ENCODE measurements at places on chromosomes 5 and 9.
A peak's percentile ranks its signal among the peaks of the same experiment; 100 is the strongest.

GRCh38 chr5:113824307-113824706 is 310.8 kb downstream of the YTHDC2 start:
- no peak overlapping the region for H3K27ac ChIP-seq
- H3K27me3 ChIP-seq: no peaks in the 10 kb centered on the region
- H3K4me1 ChIP-seq: no peaks in the 10 kb centered on the region
- no peaks in the 10 kb centered on the region for H3K36me3 ChIP-seq
- H3K4me3 ChIP-seq: no peak overlapping the region

DNA sequence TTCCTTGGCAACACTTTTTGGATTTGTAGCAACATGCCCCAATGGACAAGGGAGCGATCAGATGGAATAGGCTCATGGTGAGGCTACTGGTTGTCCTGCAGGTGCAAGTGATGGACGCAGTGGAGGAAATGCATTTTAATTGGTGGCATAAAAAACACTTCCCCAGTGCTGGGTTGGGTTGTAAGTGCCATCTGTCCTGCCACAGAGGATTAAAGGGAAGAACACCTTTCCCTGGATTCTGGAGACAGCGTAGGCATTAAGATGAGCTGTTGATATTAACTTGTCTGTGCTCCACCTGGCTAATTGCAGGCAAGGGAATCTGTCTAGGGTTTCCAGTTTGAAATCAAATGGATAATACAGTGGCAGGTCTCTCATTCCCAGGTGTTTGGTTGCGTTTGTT is 173.4 kb downstream of the ZNF462 start:
- H3K27ac ChIP-seq: no peak overlapping the region
- H3K27me3 ChIP-seq: no peaks in the 10 kb centered on the region
- DNase-seq: no peak

- DNase-seq: no peak
- no peaks in the 10 kb centered on the region for H3K36me3 ChIP-seq
- no peaks in the 10 kb centered on the region for H3K27me3 ChIP-seq
- no peaks in the 10 kb centered on the region for H3K4me1 ChIP-seq
- no peak overlapping the region for H3K27ac ChIP-seq
Measured at GRCh38 chr9:115845648-115846312, 307.8 kb upstream of the PAPPA start.

- H3K4me3 ChIP-seq: no peak overlapping the region
- H3K4me1 ChIP-seq: no peaks in the 10 kb centered on the region
- H3K36me3 ChIP-seq: peaks cover 3% of the 10 kb centered on the region
- DNase-seq: no peak
- no peaks in the 10 kb centered on the region for H3K27me3 ChIP-seq
Measured at GRCh38 chr9:27472195-27472594, 51.9 kb upstream of the IFNK start.

DNA sequence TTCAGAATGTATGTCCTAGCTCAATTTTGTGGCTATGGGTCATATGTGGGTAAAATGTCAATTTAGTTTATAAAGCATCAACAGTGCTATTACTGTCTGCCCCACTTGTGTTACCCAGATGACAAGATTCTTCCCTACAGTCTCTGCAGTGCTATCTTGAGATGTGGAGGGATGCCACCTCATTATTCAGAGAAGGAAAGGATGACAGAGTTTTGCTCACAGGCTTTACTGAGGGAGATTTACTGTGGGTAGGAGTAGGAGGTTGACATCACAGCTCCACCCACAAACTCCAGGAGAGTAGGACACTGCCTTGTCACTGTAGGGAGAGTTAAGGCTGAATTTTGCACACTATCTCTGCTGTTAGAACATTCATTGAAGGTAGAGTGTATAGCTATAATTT is 359.3 kb downstream of the HTR1A start:
- H3K4me1 ChIP-seq: no peaks in the 10 kb centered on the region
- H3K4me3 ChIP-seq: no peak overlapping the region
- no peak overlapping the region for H3K27ac ChIP-seq
- H3K36me3 ChIP-seq: no peaks in the 10 kb centered on the region
- DNase-seq: no peak
- no peaks in the 10 kb centered on the region for H3K27me3 ChIP-seq

DNA sequence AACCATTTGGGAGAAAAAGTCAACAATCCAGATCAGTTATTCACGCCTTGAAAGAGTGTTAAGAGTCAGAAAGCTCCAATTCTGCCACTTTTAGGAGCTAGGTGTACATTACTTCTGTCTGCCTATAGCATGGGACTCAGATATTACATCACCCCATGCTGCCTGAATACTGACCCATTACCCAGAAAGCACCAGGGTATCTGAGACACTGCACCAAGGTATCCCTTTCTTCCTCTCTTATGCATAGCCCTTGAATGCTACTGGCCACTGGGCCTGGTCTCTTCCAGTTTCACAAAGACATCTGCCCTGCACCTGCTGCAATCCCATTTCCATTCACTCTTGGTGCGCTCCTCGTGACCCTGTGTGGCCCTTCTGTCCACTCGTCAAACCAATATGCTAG is 2.6 kb downstream of the STRBP start:
- peaks cover 43% of the 10 kb centered on the region for H3K4me1 ChIP-seq
- no peaks in the 10 kb centered on the region for H3K36me3 ChIP-seq
- H3K4me3 ChIP-seq: peak overlapping the region; percentile 94
- no peak for DNase-seq

DNA sequence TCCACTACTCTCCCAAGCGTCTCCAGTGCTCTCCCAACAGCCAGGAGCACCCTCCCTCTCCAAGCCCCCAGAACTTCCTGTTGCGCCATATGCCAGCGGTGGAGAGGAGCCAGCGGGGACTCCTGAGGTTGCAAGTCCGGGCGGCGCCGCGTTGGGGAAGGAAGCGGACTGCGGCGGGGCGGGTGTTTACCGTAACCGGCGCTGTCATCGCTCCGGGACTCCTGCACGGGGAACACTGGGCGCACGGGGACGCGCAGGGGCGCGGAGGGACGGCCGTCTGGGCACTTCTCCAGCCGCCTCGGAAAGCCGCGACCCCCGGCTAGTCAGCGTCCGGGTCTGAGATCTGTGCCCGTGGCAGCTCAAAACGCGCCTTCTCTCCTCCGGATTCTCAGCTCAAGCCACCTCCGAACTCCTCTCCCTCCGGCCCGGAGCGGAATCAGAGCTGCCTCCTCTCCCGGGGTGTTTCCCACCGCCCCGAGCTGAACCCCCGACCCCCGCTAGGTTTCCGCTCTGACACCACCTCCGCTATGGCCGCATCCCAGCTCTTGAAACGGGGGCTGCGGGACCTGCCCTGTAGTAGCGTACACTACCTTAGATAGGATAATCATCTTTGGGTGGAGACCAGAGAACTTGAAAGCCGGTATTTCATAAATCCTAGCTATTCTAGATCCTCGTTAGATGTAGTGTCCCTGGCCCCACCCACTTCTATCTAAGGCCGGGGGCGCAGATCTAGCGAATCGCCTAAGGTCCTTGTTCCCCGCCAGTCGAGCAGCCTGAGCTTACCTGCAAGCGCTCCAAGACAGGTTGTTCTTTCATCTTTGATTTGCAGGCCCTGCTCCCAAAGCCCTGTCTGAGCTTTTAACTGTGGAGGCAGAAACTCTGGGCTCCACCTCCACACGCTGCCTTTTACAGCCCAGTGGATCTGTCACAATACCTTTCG is at the start of gene TRPM6:
Gene TRPM6, minus strand, starts transcription at position 881 of the 940 bp plus-strand sequence. Its CDS starts 65 bp downstream, at position 816.
- peak within 1 kb of the TSS; percentile 96 for H3K4me3 ChIP-seq
- peaks cover 8% of the 10 kb centered on the region for H3K4me1 ChIP-seq
- peak within 1 kb of the TSS; percentile 83 for H3K27ac ChIP-seq
- H3K27me3 ChIP-seq: peaks cover 42% of the 10 kb centered on the region

DNA sequence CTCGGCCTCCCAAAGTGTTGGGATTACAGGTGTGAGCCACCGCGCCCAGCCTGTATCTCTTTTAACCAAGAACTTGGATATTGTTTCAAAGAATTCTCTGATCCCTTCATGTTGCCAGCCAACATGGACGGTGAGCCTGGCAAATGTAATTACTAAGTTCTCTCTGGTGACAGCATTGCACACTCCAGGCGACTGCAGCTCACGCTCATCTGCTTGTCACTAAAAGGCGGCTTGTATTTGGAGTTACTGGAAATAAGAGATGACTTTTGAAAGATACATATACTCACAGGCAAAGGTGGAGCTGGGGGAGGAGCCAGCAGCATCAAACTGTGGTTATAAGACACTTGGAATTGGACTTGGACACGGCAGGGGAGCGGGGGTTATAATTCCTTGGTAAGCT is 172.3 kb downstream of the SLIT3 start:
- H3K4me3 ChIP-seq: no peak overlapping the region
- peaks cover 13% of the 10 kb centered on the region for H3K27me3 ChIP-seq
- no peak for DNase-seq
- H3K4me1 ChIP-seq: no peaks in the 10 kb centered on the region
- no peaks in the 10 kb centered on the region for H3K36me3 ChIP-seq

DNA sequence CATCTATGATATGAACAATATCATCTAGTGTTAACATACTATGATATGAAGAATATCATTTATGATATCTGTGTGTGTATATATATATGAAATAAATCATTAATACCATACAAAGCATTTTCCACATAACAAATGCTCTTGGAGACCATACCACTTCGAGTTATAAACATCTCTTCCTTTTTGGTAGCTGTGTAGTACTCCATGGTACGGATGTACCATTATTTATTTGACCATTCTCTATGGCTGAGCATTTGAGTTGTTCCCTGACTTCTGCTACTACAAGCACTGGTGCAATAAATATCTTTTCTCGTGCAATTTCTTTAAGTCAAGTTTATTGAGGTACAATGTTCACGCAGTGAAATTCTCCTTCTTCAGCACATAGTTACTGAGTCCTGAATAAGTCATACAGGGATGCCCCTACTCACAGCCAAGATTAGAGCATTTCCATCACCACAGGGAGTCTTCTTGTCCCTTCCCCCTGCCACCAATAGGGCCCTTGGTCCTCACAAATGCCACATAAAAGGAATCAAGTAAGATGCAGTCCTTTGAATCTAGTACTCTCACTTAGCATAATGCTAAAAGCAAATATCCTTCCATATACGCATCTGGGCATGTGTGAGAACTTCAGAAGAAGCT is 75.2 kb upstream of the SLC25A48 start:
- H3K27ac ChIP-seq: no peak overlapping the region
- H3K4me3 ChIP-seq: no peak overlapping the region
- no peaks in the 10 kb centered on the region for H3K4me1 ChIP-seq
- H3K27me3 ChIP-seq: peaks cover 3% of the 10 kb centered on the region
- no peak for DNase-seq

- H3K36me3 ChIP-seq: peaks cover 3% of the 10 kb centered on the region
- H3K4me1 ChIP-seq: no peaks in the 10 kb centered on the region
- DNase-seq: no peak
- H3K27me3 ChIP-seq: peaks cover 14% of the 10 kb centered on the region
Measured at GRCh38 chr9:109159583-109159982, 7.5 kb downstream of the FRRS1L start.

- H3K27me3 ChIP-seq: no peaks in the 10 kb centered on the region
- no peak for DNase-seq
- no peak overlapping the region for H3K4me3 ChIP-seq
- H3K36me3 ChIP-seq: no peaks in the 10 kb centered on the region
- H3K4me1 ChIP-seq: no peaks in the 10 kb centered on the region
- H3K27ac ChIP-seq: no peak overlapping the region
Measured at GRCh38 chr5:143714629-143715028, 97.3 kb upstream of the HMHB1 start.

DNA sequence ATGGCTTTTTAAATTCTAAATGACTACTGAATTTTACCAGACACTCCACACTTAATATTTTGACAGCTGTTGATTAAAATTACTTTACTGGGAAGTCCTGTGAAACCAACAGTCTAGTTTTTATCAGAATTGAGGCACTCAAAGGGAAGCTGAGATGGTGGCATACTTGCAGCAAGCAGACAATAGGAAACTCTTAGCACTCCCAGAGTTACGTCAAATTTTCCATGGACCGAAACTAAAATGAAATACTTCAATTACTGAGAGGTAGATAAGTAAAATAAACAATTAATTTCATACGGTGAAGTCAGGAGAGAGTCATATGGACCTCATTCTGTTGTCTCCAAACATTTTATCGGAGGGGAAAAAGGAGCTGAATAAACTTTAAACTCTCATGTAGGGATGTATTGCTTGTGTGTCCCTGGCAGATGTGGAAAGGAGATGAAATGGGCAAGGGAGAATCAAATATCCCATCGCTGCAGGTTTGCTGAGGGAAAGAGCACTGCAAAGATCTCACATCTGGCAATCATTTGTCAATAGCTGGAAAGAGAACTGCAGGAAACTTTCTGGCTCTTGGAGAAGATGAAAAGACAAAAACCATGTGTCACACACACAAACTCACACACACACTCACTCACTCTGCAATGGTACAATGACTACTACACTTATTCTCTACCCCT is 189.4 kb downstream of the BNC2 start:
- DNase-seq: no peak
- no peaks in the 10 kb centered on the region for H3K36me3 ChIP-seq
- no peaks in the 10 kb centered on the region for H3K27me3 ChIP-seq
- no peaks in the 10 kb centered on the region for H3K4me1 ChIP-seq
- no peak overlapping the region for H3K4me3 ChIP-seq

DNA sequence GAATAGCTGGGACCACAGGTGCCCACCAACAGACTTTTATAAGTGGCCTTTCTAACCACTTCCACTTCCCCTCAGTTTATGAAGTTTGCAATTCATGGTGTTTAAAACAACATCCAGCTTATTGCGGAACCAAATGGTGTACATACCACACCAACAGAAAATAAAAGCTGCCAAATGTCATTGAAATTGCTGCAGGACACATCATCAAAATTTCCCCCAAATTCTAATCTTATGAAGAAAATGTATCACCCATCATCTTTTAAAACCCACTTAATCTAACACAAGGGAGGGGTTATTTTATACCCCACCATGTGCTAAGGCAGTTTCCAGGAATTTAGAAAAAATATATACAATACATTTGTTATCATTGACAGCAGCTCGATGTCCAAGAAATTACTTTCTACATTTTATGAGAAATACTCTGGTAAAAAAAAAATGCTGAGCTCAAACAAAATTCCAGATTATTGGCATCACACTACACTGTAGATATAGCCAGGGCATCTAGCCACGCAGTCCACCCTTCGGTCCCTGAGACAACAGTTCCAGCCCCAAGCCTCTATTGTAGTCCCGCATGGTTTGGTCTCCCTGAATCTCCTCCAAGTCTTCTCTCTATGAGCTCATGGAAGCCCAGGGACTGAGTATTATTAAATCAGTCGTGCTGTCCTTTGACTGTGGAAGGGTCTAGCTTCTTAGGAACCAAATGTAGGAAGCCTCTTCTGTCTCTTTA is 372.8 kb upstream of the SLC30A5 start:
- no peak overlapping the region for H3K4me3 ChIP-seq
- peaks cover 4% of the 10 kb centered on the region for H3K36me3 ChIP-seq
- no peak overlapping the region for H3K27ac ChIP-seq
- DNase-seq: no peak
- no peaks in the 10 kb centered on the region for H3K4me1 ChIP-seq

GRCh38 chr9:92146610-92147009 is 31.4 kb upstream of the SPTLC1 start:
- H3K27me3 ChIP-seq: peaks cover 53% of the 10 kb centered on the region
- no peak overlapping the region for H3K27ac ChIP-seq
- peaks cover 8% of the 10 kb centered on the region for H3K36me3 ChIP-seq
- peaks cover 11% of the 10 kb centered on the region for H3K4me1 ChIP-seq

- H3K36me3 ChIP-seq: no peaks in the 10 kb centered on the region
- peaks cover 20% of the 10 kb centered on the region for H3K27me3 ChIP-seq
- H3K4me3 ChIP-seq: no peak overlapping the region
- H3K27ac ChIP-seq: no peak overlapping the region
Measured at GRCh38 chr5:112549605-112550166, 130.6 kb upstream of the EPB41L4A start.
